Activated naive CD8-positive, alpha-beta T cell treated with anti-CD3 and anti-CD28 coated beads, Interleukin-2, amount 10 ng/mL, durations not matched to agents 7 days and 5 days (primary cell): ENCODE measurements at places on chromosomes 12 and 14. TPM values are rescaled to one million over a fixed set of nuclear protein-coding genes. Genes with fewer than 3 reads are reported as not detected.

GRCh38 chr12:76523408-76523807 is 36.2 kb downstream of the OSBPL8 start:
- no peak overlapping the region for H3K4me3 ChIP-seq
- H3K4me1 ChIP-seq, result peaks cover 24% of the 10 kb centered on the region
- H3K27ac ChIP-seq, result no peak overlapping the region
- no peaks in the 10 kb centered on the region for H3K27me3 ChIP-seq
- no peak for DNase-seq

SLC6A15 gene
- not detected for total RNA-seq

GRCh38 chr12:28878629-28879028 is 270.4 kb upstream of the FAR2 start:
- no peaks in the 10 kb centered on the region for H3K4me1 ChIP-seq
- no peak for DNase-seq
- no peak overlapping the region for H3K4me3 ChIP-seq

DNA sequence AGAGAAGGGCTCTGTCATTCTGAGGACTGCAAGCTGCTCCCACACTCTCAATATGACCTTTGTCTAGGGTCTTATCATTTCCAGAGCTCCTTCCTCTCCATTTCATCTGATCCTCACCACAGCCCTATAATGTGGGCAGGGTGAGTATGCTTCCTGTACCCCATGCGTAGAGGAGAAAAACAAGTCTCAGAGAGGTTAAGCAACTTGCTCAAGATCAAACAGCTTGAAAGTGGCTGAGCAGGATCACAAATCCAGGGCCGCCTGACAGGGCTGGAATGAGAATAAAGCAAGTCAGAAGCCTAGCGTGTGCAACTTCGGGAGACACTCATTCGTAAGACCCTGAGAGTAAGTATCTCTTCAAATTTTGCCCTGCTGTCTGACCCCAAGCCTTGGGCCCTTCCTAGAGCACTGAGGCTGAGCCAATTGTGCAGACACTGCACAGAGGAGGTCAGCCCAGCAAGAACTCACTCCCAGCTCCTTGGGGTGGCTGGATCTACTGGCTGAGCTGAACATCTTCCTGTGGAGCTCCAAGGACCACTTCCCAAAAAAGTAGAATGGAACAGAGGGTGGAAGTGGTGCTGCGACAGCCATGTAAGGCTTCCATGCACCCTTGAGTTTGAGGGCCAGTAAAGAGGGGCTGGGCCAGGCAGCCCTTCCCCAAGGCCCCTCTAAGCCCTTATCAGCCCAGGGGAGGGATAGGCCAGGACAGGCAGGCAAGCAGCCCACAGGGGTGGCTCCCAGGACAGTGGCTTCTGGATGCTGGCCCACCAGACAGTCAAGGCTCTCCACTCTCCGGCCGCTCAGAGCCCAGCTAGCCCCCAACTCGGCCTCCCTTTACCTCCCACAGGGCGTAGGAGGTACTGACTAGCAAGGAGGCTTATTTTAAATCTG is 10.5 kb downstream of the ZFP36L1 start:
- H3K4me1 ChIP-seq, result peaks cover 74% of the 10 kb centered on the region
- H3K4me3 ChIP-seq, result peak overlapping the region; percentile 86
- DNase-seq, result no peak
- H3K27me3 ChIP-seq, result no peaks in the 10 kb centered on the region

DNA sequence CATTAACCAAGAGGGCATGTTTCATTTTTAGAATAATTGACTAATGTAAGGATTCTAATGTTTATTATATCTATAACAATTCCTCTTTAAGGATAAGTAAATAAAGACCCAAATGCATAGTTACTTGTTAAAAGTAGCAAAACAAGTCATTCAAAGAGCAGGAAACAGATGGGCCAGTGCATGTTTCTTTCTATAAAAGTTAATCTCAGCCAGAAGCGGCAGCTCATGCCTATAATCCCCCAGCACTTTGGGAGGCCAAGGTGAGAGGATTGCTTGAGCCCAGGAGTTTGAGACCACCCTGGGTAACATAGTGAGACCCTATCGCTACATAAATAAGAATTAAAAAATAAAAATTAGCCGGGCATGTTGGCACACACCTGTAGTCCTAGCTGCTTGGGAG is 391.0 kb upstream of the RGS6 start:
- no peak for DNase-seq
- H3K4me1 ChIP-seq, result peaks cover 9% of the 10 kb centered on the region
- no peaks in the 10 kb centered on the region for H3K27me3 ChIP-seq
- H3K27ac ChIP-seq, result no peak overlapping the region

PTGER2 gene
- 119 TPM for total RNA-seq

DNA sequence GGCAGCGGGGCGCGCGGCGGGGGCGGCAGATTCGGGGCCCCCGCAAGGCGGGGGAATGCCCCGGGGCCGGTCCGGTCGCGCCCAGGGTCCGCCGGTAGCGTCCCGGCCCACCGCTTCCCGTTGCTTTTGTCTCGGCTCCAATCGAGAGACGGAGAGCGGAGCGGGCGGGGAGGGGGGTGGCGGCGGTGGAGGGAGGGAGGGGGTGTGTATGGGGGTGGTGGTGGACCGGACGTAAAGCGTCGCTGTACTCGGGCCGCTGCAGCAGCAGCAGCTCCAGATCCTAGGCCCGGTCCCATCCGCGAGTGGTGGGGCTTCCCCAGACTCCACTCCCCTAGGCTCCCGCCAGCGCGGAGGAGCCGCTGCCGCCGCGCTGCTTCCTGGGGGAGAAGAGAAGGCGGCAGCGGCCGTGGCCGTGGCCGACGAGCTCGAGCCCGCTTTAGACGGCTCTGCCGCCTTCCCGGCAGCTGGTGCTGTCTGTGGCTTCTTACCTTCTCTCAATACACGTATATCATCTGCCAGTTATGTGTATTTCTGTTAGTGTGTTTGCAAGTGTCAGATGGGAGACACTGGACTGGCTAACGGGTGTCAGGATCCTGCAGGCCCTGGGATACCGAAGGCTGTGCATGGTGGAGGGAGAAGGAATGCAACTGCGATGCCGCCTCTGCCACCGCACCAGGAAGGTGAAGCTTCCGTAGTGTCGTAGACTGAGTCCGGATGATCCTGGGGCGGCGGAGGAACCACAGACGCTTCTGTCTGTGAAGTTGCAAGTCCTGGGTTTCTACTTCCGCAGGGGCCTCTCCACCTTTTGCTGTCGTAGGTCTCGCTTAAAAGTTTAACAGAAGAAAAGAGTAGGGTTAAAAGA is 508 bp downstream of the CNOT2 start:
- H3K27ac ChIP-seq, result peak overlapping the region; percentile 100
- peaks cover 34% of the 10 kb centered on the region for H3K36me3 ChIP-seq
- H3K4me1 ChIP-seq, result peaks cover 39% of the 10 kb centered on the region
- peak; percentile 61 for DNase-seq
- peak overlapping the region; percentile 100 for H3K4me3 ChIP-seq

DNA sequence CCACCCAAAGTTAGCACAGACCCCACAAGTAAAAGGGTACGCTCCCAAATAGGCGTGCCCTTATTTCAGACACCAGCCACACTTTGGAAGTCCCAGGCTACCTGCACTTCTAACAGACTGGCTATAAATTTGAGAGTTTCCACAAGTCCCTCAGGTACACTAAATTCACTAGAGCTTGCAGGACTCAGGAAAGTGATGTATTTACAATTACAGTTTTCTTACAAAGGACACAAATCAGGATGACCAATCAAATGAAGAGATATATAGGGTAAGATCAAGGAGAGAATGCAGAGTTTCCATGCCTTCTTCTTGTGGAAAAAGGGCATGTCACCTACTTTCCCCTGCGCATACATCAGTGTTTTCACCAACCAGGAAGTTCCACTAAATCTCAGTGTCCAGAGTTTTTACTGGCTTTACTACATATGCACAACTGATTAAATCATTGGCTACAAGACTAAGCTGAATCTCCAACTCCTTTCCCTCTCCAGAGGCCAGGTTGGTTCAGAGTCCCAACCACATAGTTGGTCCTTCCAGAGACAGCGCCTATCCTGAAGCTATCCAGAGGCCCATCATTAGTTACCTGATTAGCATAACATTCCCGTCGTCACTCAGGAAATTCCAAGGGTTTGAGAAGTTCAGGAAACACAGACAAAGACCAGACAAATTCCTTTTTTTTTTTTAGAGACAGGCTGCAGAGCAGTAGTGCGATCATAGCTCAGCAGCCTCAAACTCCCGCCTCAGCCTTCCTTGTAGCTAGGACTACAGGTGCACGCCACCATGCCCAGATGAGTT is 84.2 kb downstream of the DENND5B start:
- no peak overlapping the region for H3K27ac ChIP-seq
- H3K4me3 ChIP-seq, result no peak overlapping the region
- no peaks in the 10 kb centered on the region for H3K36me3 ChIP-seq
- peaks cover 6% of the 10 kb centered on the region for H3K27me3 ChIP-seq

DNA sequence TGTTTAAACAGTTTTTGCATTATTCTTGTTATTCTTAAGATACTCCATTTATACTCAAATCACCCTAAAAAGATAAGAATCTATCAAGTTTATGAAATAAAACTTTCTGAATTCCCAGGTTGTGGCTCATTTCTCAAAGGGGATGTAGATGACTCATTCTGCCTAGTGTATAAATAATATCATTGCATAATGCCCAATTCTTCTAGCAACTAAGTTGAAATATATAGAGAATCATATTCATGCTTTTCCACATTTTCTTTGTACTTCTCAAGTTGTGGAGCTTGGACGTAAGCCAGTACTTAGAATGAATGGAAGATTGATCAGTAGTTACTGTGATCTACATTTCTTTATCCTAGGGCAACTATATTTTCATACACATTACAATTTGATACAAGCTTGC is 201.1 kb downstream of the PPFIA2 start:
- no peaks in the 10 kb centered on the region for H3K36me3 ChIP-seq
- H3K4me3 ChIP-seq, result no peak overlapping the region
- H3K4me1 ChIP-seq, result no peaks in the 10 kb centered on the region
- DNase-seq, result no peak

DNA sequence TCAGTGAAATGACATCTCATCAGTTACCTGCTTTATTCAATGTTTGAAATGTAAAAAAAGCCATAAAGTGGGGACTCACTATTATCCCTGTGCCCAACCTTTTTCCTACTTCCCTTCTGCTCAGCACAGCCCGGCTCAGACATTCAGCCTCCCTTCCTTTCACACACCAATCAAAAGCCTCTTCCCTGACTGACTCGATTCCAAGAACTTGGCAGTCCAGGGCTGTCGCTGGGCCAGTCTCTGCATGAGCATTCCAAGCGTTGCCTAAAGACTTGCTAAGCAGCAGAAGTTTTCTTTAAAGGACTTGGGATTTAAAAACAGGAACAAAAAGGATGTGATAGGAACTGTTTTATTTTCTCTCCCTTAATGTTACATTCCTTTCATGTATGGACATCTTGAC is 22.7 kb downstream of the ITPR2 start:
- peaks cover 14% of the 10 kb centered on the region for H3K36me3 ChIP-seq
- no peaks in the 10 kb centered on the region for H3K27me3 ChIP-seq
- H3K4me1 ChIP-seq, result peaks cover 13% of the 10 kb centered on the region

DNA sequence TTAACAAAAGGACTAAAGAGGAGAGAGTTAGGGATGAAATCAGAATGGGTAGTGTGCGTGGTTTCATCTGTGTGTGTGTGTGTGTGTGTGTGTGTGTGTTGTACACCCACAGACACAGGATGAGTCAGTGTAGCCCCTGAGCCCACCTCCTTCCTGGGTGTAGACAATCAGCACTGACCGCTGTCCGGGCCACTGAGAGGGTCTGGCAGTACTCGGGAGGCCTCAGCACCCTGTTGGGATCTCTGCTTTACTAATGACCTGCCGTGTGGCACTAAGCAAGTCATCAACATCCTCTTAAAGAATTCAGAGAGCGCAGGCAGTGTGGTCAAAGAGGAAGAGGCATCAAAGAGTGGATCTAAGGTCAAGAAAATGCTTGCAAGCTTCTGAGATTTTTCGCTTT is 112.6 kb downstream of the PRMT8 start:
- DNase-seq, result no peak
- no peak overlapping the region for H3K27ac ChIP-seq
- no peak overlapping the region for H3K4me3 ChIP-seq
- no peaks in the 10 kb centered on the region for H3K36me3 ChIP-seq
- H3K4me1 ChIP-seq, result peaks cover 3% of the 10 kb centered on the region
- peaks cover 4% of the 10 kb centered on the region for H3K27me3 ChIP-seq

DNA sequence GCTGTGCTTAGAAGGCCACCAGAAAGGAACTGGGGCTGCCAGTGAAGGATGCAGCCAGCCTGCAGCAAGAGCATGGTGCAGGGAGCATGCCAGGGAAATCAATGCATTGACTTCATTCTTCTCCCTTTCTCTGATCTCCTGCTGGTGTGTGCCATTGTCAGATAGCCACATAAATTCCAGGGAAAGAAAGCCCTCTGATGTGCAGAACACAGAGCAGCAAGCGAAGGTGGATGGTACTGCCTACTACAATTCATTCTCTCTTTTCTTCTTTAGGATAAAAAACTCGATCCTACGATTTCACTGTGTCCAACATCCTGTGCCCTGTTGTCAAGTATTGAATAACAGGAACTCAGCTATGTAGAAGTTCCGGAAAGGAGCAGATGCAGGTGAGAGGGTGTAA is 446.7 kb upstream of the TMEM132C start:
- H3K4me1 ChIP-seq, result no peaks in the 10 kb centered on the region
- H3K36me3 ChIP-seq, result no peaks in the 10 kb centered on the region
- H3K4me3 ChIP-seq, result no peak overlapping the region
- DNase-seq, result no peak

DNA sequence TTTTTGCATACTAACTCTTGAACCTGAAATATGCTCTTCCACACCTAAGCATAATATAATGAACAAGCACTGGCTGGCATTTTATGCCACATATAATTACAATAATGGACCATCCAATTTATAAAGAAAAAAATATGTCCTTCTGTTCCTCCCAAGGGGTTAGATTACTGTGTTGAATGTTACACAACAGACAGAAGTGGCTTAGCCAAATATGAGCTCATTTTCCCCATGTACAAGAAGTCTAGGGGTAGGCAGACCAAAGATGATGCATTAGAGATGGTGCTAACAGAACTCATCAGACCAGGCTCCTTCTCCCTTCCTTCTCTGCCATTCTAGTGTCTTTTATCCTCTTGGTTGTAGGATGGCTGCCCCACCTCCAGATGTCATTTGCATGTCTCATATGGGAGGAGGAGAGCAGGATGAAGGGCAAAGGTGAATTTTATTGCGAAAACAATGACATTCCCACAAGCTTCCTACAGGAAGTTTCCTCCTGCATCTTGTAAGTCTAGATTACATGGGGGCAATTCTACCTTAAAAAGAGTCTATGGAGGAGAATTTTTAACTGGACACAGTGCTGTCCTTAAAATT is 43.9 kb upstream of the SLC2A13 start:
- no peak overlapping the region for H3K4me3 ChIP-seq
- H3K36me3 ChIP-seq, result no peaks in the 10 kb centered on the region
- H3K27ac ChIP-seq, result no peak overlapping the region
- H3K27me3 ChIP-seq, result peaks cover 10% of the 10 kb centered on the region

NGB gene
- total RNA-seq, result not detected

DNA sequence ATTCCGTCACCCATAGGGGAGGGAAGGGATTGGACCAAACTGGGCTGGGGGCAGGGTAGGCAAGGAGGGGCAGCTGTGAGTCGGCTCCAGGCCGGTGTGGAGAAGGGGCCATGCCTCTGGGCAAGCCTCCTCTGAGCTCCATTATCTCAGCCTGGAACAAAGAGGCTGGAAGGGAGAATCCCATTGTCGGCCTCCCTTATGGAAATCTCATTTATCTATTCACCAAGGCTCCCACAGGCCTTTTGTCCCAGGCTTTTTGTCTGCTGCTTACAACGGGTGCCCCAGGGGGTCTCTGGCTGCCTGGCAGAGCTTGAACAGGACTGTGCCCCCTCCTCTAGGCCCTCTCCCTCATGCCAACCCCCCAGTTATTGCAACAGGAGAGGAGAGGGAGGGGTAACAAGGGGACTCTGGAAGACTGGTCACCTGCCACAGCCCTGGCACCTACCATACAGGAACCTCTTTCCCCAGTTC is 19.5 kb downstream of the FIGNL2 start:
- no peak overlapping the region for H3K4me3 ChIP-seq
- DNase-seq, result no peak
- peaks cover 32% of the 10 kb centered on the region for H3K4me1 ChIP-seq
- no peaks in the 10 kb centered on the region for H3K36me3 ChIP-seq
- peaks cover 36% of the 10 kb centered on the region for H3K27me3 ChIP-seq
- H3K27ac ChIP-seq, result no peak overlapping the region

CPM gene
- total RNA-seq, result 1.6 TPM
